ENCODE measurements at places on chromosomes 6 and 20.

GRCh38 chr6:12024216-12024615, 12.1 kb downstream of the HIVEP1 start:
- no peak for DNase-seq
- no peak overlapping the region for H3K27ac ChIP-seq
- H3K27me3 ChIP-seq, result no peaks in the 10 kb centered on the region
- H3K36me3 ChIP-seq, result peaks cover 70% of the 10 kb centered on the region

GRCh38 chr6:112040956-112041355, 12.9 kb upstream of the CCN6 start:
- no peaks in the 10 kb centered on the region for H3K36me3 ChIP-seq
- no peak overlapping the region for H3K4me3 ChIP-seq
- H3K27ac ChIP-seq, result no peak overlapping the region
- DNase-seq, result no peak
- no peaks in the 10 kb centered on the region for H3K27me3 ChIP-seq

DNA sequence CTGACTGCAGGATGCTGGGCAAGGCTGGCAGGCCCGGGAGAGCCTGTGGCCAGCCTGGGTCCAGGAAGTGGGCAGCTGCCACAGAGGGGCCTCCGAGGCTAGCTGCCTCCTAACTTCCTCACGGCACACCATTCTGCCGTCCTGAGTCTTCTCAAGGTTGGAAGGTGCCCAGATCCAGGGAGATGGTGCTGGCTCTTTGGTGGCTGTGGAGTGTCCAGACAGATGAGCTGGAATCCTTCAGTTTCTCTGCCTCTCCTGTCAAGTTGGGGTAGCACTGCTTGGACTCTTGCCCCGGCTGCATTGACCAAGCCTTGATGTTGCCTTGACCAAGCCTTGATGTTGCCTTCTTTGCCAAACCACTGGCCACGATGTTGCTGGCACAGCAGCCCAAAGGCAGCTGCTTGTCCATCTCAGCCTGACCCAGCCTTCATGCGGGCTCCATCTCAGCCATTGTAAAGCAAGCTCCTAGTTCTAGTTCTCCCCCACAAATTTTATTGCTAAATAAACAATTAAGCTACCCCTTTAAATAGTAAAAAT, 75.1 kb upstream of the AFDN start:
- no peak for DNase-seq
- peaks cover 11% of the 10 kb centered on the region for H3K27me3 ChIP-seq
- H3K27ac ChIP-seq, result no peak overlapping the region
- no peak overlapping the region for H3K4me3 ChIP-seq
- H3K36me3 ChIP-seq, result no peaks in the 10 kb centered on the region

GRCh38 chr20:36370991-36371790, 65.1 kb downstream of the DLGAP4 start:
- H3K27me3 ChIP-seq, result peaks cover 5% of the 10 kb centered on the region
- no peaks in the 10 kb centered on the region for H3K36me3 ChIP-seq

- no peaks in the 10 kb centered on the region for H3K36me3 ChIP-seq
- DNase-seq, result no peak
- peaks cover 11% of the 10 kb centered on the region for H3K27me3 ChIP-seq
Measured at GRCh38 chr20:24768713-24769601, 180.1 kb upstream of the CST7 start.

- H3K4me3 ChIP-seq, result no peak overlapping the region
- peaks cover 2% of the 10 kb centered on the region for H3K36me3 ChIP-seq
- H3K27me3 ChIP-seq, result no peaks in the 10 kb centered on the region
- DNase-seq, result peak; percentile 16
- H3K4me1 ChIP-seq, result peaks cover 11% of the 10 kb centered on the region
Measured at GRCh38 chr6:2931055-2931454, 27.9 kb upstream of the SERPINB9 start.

- peak within 1 kb of the TSS; percentile 92 for H3K4me3 ChIP-seq
- peak within 1 kb of the TSS; percentile 87 for H3K27ac ChIP-seq
- peak; percentile 87 for DNase-seq
- H3K27me3 ChIP-seq, result no peaks in the 10 kb centered on the region
Measured at GRCh38 chr6:28252009-28252975, at the start of gene ZKSCAN4. Gene ZKSCAN4, minus strand, starts transcription at chr6:28252269. Its CDS starts 289 bp downstream, at chr6:28251980.

- DNase-seq, result no peak
- no peak overlapping the region for H3K27ac ChIP-seq
- H3K27me3 ChIP-seq, result no peaks in the 10 kb centered on the region
- H3K4me3 ChIP-seq, result no peak overlapping the region
- no peaks in the 10 kb centered on the region for H3K4me1 ChIP-seq
Measured at GRCh38 chr6:73774311-73774774, 78.3 kb downstream of the CD109 start.

DNA sequence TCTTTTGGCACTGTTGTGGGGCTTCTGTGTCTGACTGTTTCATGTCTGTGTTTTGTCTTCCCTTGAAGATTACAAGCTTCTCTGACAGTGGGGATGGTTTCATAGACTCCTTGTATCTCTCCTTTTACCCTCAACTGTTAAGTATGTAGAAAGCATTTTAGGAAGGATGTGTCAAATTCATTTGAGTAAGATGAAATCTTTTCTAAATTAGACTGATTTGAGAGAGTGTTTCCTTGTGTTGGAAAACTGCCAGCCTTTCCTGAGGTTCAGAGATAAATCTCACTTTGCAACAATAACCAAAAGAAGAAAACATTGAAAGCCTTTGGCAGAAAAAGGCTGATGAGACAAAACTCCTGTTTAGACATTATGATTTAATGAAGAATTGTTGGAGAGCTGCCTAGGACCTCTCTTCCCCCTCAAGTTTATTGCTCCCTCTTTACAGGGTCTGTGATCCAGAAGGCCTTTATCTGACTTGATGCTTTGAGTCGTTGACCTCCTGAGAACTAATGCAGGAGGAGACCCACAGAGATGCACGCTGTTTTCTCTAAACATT, 68.3 kb downstream of the ANKS1A start:
- H3K4me3 ChIP-seq, result no peak overlapping the region
- no peak for DNase-seq
- H3K4me1 ChIP-seq, result peaks cover 3% of the 10 kb centered on the region

- no peak overlapping the region for H3K27ac ChIP-seq
- no peaks in the 10 kb centered on the region for H3K36me3 ChIP-seq
- H3K27me3 ChIP-seq, result no peaks in the 10 kb centered on the region
- DNase-seq, result no peak
Measured at GRCh38 chr6:83884523-83884922, 25.0 kb downstream of the CYB5R4 start.

GRCh38 chr20:49699200-49699992, 14.3 kb downstream of the B4GALT5 start:
- no peak overlapping the region for H3K4me3 ChIP-seq
- peaks cover 46% of the 10 kb centered on the region for H3K4me1 ChIP-seq
- H3K27me3 ChIP-seq, result no peaks in the 10 kb centered on the region
- no peak overlapping the region for H3K27ac ChIP-seq
- DNase-seq, result no peak

DNA sequence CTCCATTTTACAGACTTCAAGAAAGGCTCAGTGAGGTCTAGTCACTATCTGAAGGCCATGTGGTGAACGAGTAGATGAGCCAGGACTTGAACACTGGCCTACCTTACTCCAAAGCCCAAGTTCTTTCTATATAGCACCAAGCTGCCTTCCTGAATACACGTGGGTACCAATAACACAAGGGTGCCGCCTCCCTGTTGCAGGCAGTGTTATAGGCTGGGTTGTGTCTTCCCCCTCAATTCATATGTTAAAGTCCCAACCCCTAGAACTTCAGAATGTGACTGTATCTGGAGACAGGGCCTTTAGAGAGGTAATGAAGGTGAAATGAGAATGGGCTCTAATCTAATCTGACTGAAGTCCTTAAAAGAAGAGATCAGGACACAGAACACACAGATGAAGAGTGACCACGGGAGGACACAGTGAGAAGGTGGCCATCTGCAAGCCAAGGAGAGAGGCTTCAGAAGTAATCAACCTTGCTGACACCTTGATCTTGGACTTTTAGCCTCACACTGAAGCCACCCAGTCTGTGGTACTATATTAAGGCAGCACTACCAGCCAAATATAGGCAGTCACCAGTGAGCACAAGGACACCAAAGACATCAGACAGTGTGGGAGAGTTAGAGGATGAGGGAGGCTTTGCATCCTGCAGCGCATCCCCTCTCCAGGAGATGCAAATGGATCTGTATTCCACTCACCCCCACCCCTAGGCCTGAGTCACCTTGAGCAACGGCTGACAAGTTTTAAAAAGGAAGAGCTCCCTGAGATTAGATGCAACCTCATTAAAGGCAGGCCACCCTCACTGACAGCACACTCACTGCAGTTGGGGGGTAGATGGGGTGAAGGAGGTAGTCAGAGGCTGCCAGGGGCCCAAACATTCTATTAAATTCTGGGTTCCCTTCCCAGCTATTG, 40.9 kb upstream of the LYRM2 start:
- no peaks in the 10 kb centered on the region for H3K4me1 ChIP-seq
- H3K27ac ChIP-seq, result no peak overlapping the region
- no peaks in the 10 kb centered on the region for H3K27me3 ChIP-seq
- peaks cover 57% of the 10 kb centered on the region for H3K36me3 ChIP-seq
- H3K4me3 ChIP-seq, result no peak overlapping the region

- no peak overlapping the region for H3K4me3 ChIP-seq
- H3K27ac ChIP-seq, result no peak overlapping the region
- no peaks in the 10 kb centered on the region for H3K27me3 ChIP-seq
- peaks cover under 1% of the 10 kb centered on the region for H3K36me3 ChIP-seq
- peaks cover 12% of the 10 kb centered on the region for H3K4me1 ChIP-seq
Measured at GRCh38 chr6:3987053-3987452, 91.9 kb downstream of the FAM217A start.

GRCh38 chr6:91105532-91105931, 518.7 kb upstream of the MAP3K7 start:
- no peak for DNase-seq
- no peak overlapping the region for H3K27ac ChIP-seq
- no peaks in the 10 kb centered on the region for H3K36me3 ChIP-seq
- H3K27me3 ChIP-seq, result no peaks in the 10 kb centered on the region
- H3K4me1 ChIP-seq, result no peaks in the 10 kb centered on the region

GRCh38 chr6:122730334-122730733, 49.2 kb upstream of the FABP7 start:
- peaks cover 14% of the 10 kb centered on the region for H3K27me3 ChIP-seq
- H3K36me3 ChIP-seq, result no peaks in the 10 kb centered on the region
- H3K4me1 ChIP-seq, result no peaks in the 10 kb centered on the region
- H3K4me3 ChIP-seq, result no peak overlapping the region

- no peak overlapping the region for H3K27ac ChIP-seq
- no peaks in the 10 kb centered on the region for H3K27me3 ChIP-seq
- DNase-seq, result no peak
- H3K4me1 ChIP-seq, result no peaks in the 10 kb centered on the region
- H3K36me3 ChIP-seq, result no peaks in the 10 kb centered on the region
- no peak overlapping the region for H3K4me3 ChIP-seq
Measured at GRCh38 chr6:48994811-48995210, 468.2 kb downstream of the MMUT start.

- H3K36me3 ChIP-seq, result no peaks in the 10 kb centered on the region
- H3K27ac ChIP-seq, result no peak overlapping the region
- H3K27me3 ChIP-seq, result no peaks in the 10 kb centered on the region
- no peak for DNase-seq
- H3K4me3 ChIP-seq, result no peak overlapping the region
Measured at GRCh38 chr6:94424692-94425091, 1005.3 kb upstream of the EPHA7 start.

DNA sequence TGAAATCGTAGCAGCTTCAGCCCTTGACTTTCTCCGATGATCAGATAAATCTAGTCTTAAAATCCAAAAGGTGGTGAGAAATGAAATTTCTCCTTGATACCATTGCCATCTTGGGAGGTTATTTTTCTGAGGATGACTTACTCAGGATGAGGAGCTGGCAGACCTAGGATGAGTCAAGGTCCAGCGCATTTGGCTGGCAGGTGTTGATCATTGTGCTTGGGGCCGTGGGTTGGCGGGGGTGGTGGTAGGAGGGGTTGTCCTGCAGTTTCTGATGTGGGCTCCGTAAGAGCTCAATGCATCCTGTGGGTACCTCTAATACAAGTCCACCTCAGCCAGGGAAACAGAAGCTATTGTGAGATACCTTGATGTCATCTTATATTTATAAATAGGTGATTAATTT, 148.3 kb upstream of the SCGN start:
- H3K27me3 ChIP-seq, result no peaks in the 10 kb centered on the region
- no peak overlapping the region for H3K4me3 ChIP-seq
- no peak overlapping the region for H3K27ac ChIP-seq

DNA sequence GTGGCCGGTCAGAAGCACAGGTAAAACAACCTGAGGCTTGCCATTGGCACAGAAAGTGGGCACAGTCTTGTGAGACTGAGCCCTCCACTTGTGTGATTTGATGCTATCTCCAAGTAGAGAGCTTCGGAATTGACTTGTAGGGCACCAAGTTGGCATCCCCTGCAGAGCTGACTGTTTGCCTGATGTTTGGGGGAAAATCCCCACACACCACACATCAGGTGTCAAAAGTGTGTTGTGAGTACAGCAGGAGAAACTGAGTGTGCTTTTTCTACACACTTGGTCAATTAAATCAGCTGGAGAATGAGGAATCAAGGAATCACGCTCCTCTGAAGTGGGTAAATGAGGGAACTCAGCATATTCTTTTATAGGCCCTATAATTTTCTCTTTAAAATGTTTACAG, 989 bp downstream of the SERINC3 start:
- H3K4me1 ChIP-seq, result peaks cover 38% of the 10 kb centered on the region
- peak overlapping the region; percentile 80 for H3K4me3 ChIP-seq
- H3K27ac ChIP-seq, result peak overlapping the region; percentile 89
- no peaks in the 10 kb centered on the region for H3K27me3 ChIP-seq
- H3K36me3 ChIP-seq, result peaks cover 8% of the 10 kb centered on the region

- H3K36me3 ChIP-seq, result peaks cover 23% of the 10 kb centered on the region
- peaks cover 75% of the 10 kb centered on the region for H3K4me1 ChIP-seq
- H3K27ac ChIP-seq, result peak overlapping the region; percentile 94
- DNase-seq, result peak; percentile 71
Measured at GRCh38 chr20:32534661-32535240, 50.4 kb downstream of the NOL4L start.

DNA sequence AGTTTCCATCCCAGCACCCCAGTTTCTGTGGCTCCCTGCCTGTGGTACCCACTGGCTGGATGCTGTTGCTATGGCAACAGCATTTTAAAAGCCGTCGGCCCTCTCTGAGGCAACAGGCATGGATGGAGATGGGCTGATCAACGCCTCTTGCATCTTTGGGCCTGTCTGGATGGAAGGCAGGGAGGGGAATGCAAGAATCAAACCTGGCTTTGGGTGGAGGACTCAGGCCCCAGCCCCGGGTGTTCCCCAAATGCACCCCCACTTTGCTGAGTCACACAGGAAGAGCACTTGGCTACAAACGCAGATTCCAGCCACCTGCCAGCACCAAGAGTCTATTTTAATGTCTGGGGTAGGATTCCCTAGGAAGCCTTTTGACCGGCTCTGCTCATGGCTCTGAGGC, 45.7 kb upstream of the TGM2 start:
- H3K4me3 ChIP-seq, result no peak overlapping the region
- peaks cover 11% of the 10 kb centered on the region for H3K27me3 ChIP-seq
- no peak overlapping the region for H3K27ac ChIP-seq
- DNase-seq, result no peak
- H3K36me3 ChIP-seq, result no peaks in the 10 kb centered on the region
- H3K4me1 ChIP-seq, result no peaks in the 10 kb centered on the region

DNA sequence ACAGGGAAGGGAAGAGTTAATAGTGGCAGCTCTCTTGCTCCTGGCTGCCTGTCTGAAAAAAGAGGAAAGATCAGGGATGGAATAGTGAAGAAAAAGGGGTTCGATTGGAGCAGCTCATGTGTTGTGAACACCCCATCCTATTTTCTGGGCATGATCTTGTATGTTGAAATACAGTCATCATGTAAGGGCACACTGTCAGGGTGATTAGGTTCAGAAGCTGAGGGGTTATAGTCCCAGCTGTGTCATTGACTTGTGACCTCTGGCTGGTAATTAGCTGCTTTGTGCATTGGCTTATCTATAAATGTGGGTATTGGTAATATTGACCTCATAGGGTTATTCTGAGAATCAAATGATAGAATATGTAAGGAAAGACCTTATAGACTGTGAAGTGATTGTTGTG, 30.1 kb downstream of the PHF20 start:
- peaks cover 12% of the 10 kb centered on the region for H3K4me1 ChIP-seq
- H3K27me3 ChIP-seq, result no peaks in the 10 kb centered on the region
- H3K36me3 ChIP-seq, result peaks cover 25% of the 10 kb centered on the region
- no peak overlapping the region for H3K4me3 ChIP-seq
